Iris pigment epithelial cell (primary cell): ENCODE measurements at places on chromosomes 7 and 10.
A peak's percentile ranks its signal among the peaks of the same experiment; 100 is the strongest.

- DNase-seq: no peak
These were observed 31.5 kb downstream of the BTAF1 start for GRCh38 chr10:91955114-91955513.

DNA sequence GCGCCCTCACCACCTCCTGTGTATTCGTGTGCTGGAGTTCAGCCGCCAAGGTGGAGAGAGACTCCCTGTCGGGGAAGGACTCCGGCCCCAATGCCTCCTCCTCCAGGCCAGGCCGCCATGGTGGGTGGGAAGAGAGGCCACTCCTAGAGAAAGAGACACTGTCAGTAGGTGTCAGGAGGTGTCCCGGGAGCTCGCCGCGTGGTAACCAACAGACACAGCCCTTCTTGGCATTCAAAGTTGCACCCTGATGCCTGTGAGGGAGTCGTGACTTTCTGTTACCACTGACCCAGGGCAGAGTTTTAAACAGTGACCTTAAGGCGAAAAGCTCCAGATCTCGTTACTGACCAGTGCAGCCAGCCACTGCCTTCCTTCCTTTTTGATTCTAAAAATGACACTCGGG is 155.2 kb downstream of the CUX1 start:
- no peak for DNase-seq

- no peak for DNase-seq
These were observed 5.8 kb upstream of the ADARB2 start for GRCh38 chr10:1743141-1743540.

DNA sequence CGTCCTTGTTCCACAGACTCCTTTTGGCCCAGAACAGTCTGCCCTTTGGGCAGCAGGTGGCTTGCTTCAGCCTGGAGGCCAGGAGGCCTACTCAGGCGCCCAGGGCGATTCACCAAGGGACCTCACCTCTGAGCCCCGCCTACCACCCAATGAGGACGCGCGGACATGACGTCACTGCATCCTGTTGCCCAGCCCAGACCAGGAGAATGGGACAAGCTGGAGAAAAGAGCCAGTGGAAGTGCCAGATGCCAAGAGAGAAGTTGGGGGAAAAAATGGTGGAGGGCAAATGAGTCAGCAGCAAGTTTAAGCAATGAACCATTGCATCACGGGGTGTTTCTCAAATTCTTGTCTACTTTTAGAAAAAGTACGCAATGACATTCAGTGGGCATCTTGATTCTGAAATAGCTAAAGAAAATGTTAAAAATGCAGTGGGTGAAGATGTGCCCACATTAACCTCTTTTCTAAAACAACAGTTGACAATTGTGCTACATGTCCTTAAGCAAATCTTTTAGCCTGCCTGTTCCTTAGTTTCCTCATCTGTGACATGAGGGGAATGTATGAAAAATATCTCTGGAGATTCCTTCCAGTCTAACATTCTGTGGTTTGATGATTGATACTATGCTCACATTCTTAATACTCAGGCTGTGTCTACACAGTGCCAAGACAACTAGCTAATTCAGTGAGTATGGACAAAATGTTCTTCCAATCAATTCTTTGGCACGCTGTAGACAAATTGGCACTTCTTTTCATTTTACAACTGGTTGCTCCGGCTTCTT is 23.9 kb upstream of the LEP start:
- DNase-seq: peak; percentile 85

DNA sequence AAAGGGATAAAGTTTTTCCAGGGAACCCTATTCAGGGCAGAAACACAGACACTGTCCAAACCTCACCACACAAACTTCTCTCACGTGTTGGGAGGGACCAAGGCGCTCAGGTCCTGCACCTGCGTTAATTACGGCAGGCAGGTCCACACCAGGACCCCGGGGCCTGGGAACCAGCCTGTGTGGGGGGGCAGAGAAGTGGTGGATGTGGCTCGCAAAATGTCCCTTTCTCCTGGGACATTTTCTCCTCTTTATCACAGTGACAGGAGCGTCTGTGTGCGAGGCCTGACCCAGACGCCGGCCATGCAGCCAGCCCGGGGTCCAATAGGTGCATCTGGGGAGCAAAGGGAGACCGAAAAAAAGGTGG is 73.4 kb upstream of the ZNF722 start:
- no peak for DNase-seq

DNA sequence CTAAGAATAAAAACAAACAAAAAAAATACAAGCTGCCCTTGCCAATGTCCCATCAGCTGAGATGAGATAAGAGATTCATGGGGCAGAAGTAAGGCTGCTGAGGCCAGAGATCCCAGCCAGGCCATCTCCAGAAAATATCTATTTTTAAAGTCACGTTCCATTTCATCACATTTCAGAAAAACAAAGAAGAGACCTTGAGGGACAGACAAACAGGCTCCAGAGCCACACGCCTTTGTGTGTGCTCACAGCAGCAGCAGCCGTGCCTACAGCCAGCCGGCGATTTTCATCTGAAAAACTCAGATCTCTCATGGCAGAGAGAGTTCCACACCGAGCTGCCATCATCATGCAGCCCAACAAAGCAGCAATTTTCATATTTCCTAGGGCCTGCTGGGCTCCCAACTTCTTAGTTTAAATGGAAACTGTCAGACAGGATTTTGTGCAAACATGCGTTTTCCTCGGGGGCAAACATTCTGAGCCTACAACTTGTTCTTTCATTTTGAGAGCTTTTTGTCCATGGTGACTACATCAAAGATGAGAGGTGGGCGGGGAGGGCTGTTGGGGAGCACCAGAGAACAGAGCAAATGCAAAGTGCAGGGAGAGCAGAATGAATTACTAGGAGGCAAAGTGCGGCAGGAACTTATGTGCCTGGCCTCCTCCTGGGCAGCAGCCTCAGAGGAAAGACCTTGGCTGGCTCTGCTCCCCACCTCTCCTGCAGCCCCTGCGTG is 38.8 kb downstream of the DLG5 start:
- peak; percentile 33 for DNase-seq

DNA sequence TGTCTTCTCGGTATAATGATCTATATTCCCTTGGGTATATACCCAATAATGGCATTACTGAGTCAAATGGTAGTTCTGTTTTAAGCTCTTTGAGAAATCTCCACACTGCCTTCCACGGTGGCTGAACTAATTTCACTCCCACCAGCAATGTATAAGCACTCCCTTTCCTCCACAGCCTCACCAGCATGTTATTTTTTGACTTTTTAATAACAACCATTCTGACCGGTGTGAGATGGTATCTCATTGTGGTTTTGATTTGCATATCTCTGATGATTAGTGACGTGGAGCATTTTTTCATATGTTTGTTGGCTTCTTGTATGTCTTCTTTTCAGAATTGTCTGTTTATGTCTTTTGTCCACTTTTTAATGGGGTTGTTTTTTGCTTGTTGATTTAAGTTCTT is 33.6 kb downstream of the KIAA1217 start:
- DNase-seq: peak; percentile 26

DNA sequence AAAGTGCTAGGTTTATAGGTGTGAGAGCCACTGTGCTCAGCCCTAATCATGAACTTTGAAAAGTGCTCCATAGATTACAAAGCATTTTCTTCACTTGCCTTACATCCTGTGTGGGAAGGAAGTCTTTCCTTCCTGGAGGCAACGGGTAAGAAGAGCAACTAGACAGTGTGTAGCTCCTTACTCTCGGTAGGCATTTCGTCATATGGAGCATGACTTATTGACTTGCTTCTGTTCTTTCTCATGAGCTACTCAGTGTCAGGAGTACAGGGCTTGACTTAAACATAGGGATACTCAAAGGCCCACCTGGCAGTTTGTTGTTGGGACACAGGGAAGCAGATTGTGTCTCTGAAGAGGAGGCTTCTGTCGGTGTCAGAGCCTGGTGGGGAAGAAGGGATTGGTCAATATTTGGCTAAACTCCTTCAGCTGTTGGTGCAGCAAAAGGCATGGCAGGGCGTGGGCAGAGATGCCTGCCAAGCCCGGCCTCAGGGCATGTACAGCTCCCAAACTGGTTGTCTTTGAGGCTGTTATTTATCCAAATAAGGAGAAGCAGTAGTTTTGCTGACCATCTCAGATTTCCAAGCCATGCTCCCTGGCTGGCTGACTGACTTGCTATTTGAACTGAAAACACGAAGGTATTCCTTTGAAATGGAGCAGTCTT is 248.9 kb downstream of the KIAA1217 start:
- DNase-seq: peak; percentile 48

GRCh38 chr10:116147147-116147905 is 125.7 kb downstream of the GFRA1 start:
- DNase-seq: no peak

DNA sequence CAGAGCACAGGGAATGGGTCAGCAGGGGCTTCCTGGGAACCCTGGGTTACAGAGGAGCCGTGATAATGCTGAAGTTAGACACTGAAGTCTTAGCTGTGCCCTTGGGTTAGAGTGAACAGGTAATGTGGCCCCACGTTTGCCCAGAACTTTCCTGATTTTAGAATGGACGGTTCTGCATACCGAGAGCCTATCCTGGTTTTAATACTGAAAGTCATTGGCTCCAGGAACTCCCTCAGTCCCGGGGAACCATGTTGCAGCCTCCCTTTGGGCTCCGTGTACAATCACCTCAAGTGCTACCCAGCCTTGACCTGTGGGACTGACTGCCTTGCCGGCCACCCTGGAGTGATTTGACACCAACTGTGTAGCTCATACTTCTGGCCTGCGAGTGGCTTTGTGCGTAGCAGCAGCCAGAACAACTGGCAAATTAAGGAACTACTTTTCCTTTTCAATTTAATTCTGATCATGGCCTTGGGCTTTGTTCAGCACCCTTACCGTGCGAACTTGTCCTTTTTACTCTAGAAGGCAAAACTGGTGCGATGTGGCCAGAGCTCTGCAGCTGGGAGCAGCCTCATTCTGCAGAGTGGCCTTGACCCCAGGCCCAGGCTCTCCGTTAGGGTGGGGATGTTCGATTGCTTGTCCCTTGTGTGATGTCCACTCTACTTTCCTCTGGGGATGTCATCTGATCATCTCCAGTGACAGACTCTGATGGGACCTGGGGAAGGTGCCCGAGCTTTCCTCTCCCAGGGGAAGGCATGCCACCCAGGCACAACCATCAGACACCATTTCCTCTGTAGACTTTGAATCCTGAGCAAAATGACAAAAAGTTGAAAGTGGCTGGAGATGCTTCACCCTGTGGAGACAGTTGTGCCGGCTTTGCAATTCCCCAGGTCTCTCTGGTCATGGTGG is 265.9 kb downstream of the GLRX3 start:
- DNase-seq: no peak

DNA sequence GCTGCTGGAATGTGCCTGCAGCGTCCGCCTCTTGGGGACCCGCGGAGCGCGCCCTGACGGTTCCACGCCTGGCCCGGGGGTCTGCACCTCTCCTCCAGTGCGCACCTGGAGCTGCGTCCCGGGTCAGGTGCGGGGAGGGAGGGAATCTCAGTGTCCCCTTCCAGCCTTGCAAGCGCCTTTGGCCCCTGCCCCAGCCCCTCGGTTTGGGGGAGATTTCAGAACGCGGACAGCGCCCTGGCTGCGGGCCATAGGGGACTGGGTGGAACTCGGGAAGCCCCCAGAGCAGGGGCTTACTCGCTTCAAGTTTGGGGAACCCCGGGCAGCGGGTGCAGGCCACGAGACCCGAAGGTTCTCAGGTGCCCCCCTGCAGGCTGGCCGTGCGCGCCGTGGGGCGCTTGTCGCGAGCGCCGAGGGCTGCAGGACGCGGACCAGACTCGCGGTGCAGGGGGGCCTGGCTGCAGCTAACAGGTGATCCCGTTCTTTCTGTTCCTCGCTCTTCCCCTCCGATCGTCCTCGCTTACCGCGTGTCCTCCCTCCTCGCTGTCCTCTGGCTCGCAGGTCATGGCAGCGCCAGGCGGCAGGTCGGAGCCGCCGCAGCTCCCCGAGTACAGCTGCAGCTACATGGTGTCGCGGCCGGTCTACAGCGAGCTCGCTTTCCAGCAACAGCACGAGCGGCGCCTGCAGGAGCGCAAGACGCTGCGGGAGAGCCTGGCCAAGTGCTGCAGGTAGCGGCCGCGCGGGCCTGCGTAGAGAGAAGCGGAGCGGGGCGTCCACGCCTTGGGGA is 645 bp downstream of the SLC26A4 start:
- DNase-seq: peak; percentile 62

- DNase-seq: no peak
These were observed 9.1 kb upstream of the IDI2 start for GRCh38 chr10:1034758-1035157.

DNA sequence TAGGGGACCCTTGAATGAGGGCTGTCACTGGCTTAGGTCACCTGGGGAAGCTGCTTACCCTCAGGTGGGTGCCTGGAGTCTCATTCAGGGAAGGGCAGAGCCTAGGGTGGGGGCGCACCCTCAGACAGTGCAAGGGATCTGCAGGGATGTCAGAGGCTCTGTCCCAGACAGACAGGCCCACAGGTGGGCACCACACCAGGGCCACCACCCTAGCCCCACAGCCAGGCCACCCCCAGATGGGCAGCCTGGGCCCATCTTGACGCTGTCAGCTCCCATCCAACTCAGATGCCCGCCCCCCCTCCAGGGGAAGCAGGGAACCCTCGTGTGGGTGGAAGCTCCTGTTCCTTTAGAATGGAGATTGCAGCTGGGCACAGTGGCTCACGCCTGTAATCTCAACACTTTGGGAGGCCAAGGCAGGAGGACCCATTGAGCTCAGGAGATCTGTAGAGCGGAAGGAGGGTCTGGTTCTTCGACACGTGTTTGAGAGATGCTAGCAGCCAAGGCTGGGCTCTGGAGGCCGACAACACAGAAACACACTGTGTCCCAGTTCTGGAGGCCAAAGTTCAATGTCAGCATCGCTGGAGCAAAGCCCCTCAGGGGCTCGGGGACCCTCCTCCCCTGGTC is 58.5 kb upstream of the DNAJB6 start:
- DNase-seq: no peak

GRCh38 chr10:49414496-49414895 is 18.6 kb upstream of the DRGX start:
- DNase-seq: no peak

DNA sequence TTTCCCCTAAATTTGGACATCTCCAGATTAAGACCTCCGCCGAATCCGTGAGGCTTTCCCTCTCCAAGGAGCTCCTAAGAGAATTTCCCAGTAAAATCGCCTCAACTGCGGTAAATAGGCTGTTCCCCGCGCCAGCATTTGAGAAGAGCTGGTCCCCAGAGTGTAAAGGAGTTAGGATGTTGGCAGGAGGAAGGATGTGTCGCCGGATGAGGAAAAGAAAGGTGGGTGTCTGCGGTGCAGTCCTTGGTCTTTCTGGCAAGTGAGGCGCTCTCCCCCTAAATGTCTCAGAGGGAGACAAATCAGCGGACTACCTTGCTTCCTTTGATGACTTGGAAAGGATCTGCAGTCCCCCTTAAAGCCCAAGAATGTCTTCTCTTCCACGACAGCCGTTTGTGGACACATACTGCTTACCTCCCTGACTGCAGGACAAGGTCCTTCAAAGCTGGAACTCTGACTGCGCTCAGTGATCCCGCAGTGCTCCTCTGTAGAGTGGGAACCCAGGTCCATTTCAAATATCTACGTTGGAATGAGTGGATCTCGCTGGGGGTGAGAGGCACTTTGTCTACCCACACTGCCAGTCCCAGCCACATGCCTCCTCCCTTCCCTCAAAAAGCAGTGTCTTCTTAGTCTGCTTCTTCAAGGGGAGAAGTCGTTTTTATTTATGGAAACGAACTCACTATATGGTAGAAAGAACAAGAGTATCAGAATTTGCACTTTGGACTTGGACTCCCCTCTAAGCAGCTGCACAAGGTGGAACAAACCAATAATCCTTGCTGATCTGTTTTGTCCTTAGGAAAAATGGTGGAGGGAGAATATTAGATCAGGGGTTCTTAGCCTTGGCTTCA is 1.1 kb upstream of the DLG5 start:
- no peak for DNase-seq

GRCh38 chr10:62454687-62455397 is 80.7 kb downstream of the ZNF365 start:
- DNase-seq: peak; percentile 75
